ENCODE measurements at places on chromosomes 7 and 10. TPM values are rescaled to one million over a fixed set of nuclear protein-coding genes. Genes with fewer than 3 reads are reported as not detected.

The ACSM6 gene
- total RNA-seq = not detected

The GPR85 gene
- total RNA-seq = 0.61 TPM

The FLNC gene
- total RNA-seq = 0.28 TPM

The EPHA1 gene
- 1.2 TPM for total RNA-seq

The LAMB4 gene
- not detected for total RNA-seq

The SFTPA2 gene
- total RNA-seq = not detected

The SLC18A2 gene
- total RNA-seq = not detected

The TRPV6 gene
- 0.30 TPM for total RNA-seq

The CYP3A7 gene
- total RNA-seq = not detected

The HOXA5 gene
- 7.4 TPM for total RNA-seq

The ERVW-1 gene
- not detected for total RNA-seq

The PRKCQ gene
- 0.52 TPM for total RNA-seq

The IFIT1B gene
- total RNA-seq = not detected

The LAMB1 gene
- 199 TPM for total RNA-seq

The SEPTIN7 gene
- 187 TPM for total RNA-seq

DNA sequence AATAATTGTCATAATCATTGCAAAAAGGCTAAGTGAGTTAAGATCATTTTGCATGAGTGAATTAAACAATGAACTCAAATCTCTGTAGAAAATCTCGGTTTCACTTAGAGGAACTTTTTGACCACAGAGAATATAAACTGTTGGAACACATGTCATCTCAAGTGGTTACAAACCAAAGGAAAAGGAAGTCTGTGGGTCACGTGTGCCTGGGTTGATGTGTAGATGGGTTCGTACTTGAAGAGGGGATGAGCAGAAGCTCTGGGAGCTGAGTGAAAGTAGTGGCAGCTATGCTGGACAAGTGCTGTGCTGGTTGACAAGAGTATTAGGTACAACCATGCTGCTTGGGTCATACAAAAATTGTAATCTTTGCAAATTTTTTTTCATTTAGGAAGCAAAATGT is 35.0 kb downstream of the GLRX3 start:
- no peak for DNase-seq

GRCh38 chr7:140989068-140989467 is 25.7 kb downstream of the MRPS33 start:
- DNase-seq = no peak

GRCh38 chr7:46814516-46815250 is 767.2 kb downstream of the TNS3 start:
- no peak for DNase-seq

- DNase-seq = no peak
Observed at GRCh38 chr10:89047397-89047796, 56.8 kb downstream of the FAS start.

DNA sequence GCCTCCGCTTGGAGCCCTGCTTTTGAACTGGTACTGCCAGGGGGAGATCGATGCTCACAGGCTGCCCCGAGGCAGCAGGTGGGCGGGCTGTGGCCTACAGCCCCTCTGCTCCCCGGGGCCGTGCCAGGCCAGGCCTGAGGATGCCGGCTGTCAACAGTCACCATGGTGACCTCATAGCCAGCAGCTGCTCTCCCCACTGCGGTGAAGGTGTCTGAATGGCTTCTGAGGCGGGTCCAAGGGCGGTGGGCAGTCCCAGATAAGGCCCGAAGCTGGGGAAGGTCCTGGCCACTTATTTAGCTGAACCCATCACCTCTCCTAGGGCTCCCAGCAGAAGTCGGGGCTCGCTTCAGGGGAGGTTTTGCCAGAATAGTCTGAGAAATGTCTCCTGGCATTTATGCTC is 179.3 kb downstream of the ARHGAP12 start:
- DNase-seq = no peak

DNA sequence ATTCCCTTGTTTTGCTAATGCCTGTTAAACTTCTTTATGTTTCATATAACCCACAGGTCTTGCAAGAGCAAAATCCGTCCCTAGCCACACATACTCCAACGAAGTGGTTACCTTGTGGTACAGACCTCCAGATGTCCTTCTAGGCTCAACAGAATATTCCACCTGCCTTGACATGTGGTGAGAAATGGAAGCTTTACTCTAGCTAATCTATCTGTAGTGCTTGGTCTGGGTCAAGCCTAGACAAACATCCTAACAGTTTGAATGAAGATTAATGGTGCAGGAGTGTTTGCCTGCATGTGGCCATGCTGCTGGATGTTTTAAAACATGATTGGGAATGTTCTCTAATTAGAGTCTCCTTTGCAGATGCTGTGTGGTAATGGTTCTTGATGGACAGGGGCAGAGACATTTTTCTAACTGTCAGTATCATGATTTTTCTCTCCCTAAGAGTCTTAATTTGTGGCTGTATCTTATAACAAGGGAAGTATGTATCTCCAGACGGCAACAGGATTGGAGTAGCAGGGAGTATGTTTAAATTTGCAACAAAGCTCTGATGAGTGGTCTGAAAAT is 308.5 kb upstream of the FZD1 start:
- DNase-seq = no peak

DNA sequence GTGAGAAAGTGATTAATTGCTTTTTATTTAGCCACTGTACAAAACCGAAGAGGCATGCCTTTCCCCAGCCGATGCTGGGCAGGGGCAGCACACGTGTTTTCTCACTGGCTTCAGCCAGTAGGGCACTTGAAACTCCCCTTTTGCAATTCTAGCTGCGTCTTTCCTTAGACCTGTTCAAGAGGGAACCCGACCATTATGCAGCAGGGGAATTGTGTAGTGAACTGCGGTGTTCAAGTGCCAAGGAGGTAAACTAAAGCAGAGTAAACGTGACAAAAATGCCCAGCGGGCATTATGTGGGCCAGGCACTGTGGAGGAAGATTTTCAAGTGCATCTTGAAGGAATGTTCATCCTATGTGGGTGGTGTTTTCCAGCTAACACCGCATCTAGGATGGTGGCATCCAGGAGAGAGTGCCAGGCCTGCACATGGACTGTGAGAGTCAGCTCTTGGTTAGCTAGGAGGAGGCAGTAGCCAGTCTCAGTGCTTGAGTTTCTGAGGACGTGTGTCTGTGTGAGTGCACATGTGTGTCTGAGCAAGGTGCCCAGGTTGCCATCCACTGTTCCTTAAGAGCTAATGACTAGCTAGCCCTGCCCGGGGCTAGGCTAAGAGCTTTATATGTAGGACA is 3.3 kb downstream of the WIPF3 start:
- no peak for DNase-seq

DNA sequence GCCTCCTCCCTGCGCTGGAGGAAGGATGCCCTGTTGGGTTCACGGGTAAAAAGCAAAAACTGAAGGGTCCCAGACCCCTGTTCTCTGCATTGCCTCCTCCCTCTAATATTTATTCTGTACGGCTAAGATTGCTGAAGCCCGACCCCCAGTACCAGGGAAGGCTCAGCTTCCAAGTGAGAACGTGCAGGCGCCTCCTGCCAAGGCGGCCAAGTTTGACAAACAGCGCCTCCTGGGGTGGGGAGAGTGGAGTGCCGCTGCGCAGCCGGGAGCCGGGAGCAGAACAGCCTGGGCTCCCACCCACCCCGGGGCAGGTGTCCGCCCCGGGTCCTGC is 4.7 kb upstream of the EBF3 start:
- DNase-seq = no peak

GRCh38 chr10:88594482-88594881 is 7.9 kb downstream of the LIPJ start:
- DNase-seq = no peak

DNA sequence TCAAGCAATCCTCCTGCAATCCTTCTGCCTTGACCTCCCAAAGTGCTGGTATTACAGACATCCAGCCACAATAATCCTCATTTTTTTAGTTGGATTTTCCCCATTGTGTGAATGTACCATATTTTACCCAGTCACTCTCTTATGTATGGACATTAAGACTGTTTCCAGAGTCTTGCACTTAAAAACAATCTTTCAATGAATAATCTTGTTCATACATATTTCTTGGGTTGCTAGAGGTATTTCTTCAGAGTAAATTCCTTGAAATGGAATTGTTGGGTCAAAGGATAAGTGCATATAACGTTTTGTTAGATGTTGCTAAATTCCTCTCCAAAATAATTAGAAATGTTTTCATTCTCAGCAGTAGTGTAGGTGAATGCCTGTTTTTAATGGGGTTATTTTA is 283.1 kb upstream of the KAT6B start:
- no peak for DNase-seq

DNA sequence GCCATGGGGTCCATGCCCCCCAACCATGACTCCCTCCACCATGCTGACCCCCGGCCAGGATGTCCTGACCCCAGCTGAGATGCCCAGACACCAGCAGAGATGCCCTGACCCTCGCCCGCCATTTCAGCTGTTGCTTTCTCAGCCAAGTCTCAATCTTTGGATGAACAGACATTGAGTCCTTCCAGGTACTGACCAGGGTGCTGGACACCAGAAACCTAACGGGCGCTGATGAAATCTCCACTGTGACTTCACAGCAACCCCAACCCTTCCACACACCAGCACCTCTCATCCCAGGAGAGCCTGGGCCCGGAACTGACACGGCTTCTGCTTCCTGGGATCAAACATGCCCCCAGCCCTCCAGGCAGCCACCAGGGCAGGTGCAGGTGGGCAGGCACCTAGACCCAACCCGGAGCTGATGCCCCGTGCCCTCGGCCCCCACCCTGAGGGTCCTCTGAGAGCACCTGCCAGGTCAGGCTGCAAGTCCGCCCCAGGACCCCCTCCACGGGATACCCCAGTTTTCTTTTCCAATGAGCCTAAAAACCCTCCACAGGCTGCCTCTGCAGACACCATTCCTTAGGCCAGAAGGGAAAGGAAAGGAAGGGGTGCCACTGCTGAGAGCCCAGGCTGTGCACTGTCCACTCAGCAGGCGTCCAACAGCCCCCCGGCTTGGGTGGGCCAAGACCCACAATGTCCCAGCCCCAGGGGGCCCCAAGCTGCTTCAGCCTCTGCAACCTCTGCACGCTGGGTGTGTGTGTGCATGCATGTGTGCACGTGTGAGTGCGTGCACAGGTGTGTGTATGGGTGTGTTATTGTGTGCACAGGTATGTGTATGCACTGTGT is 43.4 kb upstream of the PDGFA start:
- no peak for DNase-seq

DNA sequence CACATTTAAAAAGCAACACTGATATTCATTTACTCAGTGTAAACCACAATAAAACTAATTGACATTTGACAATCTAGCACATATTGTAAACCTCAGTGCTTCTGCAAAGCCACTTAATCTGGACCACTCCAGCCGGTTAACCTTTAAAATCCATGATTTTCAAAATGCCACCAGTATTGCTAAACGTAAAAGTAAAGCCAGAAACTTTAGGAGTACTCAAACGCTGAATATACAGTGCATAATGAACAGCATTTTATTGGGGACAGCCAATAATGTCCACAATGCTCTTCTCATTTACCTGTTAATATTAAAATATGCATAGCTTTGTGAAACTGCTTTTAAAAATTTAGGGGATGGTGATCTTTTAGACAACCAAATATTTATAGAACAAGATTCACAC is 10.8 kb downstream of the HNRNPA2B1 start:
- DNase-seq = no peak

GRCh38 chr10:129345763-129346162 is 121.3 kb upstream of the MGMT start:
- DNase-seq = no peak

- no peak for DNase-seq
Observed at GRCh38 chr10:5871596-5871995, 18.1 kb downstream of the ANKRD16 start.

DNA sequence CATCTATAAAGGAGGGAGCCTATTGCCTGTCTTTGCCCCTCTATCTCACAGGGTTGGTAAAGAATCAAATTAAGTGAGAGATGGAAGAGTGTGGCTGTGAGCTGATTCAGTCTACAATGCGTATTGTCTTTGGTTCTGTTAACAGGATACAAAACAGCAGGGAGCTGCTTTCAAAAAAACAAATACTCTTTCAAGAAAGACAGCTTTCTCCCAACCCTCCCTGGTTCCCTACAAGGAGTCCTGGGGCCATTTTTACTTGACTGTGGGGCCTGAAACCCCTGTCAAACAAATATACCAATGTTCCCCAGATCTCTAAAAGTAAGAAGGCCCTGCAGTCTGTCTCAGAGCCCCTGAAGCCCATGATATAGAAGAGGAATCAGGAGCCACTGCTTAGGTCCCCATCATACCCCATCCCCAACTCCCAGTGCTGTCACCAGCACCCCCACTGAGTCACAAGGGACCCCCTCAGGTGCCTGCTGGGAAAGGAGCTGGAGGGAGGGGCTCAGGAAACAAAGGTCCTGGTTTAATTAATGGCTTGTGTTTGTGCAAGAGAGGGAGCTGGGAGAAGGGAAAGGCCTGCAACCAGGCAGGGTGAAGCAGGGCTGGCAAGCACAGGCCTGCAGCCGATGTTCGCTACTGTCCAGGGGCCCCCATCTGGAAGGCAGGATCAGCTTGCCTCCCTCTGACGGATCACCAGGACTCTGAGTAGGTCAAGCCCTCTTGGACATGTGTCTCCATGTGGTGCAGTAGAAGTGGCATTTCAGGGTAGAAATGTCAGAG is 182.0 kb upstream of the GHITM start:
- DNase-seq = no peak

GRCh38 chr7:38731215-38731614 is 100.0 kb upstream of the AMPH start:
- DNase-seq = peak; percentile 9

GRCh38 chr7:28086198-28086597 is 94.4 kb downstream of the JAZF1 start:
- DNase-seq = no peak

GRCh38 chr7:129702761-129703338 is 91.3 kb downstream of the NRF1 start:
- no peak for DNase-seq

DNA sequence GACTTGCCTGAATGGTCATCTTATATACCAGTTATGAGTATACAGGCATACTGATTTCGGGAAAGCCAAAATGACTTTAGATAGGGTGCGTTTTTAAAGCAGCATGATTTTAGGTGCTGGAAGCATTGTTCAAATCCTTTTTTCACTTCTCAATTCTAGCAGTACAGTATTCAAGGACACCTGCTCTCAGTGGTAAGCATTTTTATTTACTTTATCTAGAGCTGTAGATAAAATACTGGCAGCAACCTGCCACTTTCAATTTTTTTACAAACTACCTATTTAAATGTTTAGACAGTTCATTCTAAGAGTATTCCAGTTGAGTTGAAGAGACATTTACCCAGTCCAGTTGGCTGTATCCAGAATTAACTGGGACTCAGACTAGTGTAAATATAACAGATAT is 33.6 kb downstream of the TMEM106B start:
- DNase-seq = no peak
